ENCODE measurements at places on chromosomes 5 and 9.
A peak's percentile ranks its signal among the peaks of the same experiment; 100 is the strongest.

- DNase-seq: no peak
Measured at GRCh38 chr9:130874783-130875182, 21.8 kb downstream of the QRFP start.

DNA sequence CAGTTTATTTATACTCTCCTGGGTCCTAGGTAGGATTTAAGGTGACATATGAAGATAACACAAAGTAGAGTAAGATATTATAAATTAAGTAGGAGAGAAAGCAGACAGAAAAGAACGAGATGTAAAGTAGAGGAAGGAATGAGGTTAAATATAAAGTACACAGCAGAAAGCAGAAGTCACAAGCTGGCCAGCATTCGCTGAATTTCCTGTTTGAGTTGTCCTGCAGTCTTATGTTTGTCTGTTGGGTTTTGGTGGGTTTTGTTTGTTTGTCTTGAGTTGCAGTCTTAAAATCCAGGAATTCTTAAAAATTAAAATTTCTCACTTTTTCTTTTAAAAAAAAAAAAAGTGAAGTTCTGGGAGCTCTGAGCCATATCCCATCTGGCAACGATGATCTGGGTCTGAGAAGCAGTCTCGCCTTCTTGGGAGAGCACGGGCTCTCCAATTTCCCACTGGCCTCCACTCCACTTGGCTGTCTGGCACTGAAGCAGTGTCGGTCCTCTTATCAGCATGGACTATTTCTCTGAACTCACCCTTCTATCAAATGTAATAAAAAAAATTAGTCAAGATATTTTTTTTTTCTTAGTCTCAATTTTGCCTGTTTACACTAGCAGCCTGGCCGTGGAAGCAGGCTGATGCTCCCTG lies 2.0 kb downstream of the S100Z start:
- no peak for DNase-seq

- DNase-seq: no peak
Measured at GRCh38 chr9:27090711-27091110, 18.3 kb upstream of the TEK start.

GRCh38 chr9:87498811-87499360 lies 1.2 kb downstream of the DAPK1 start:
- DNase-seq: no peak

- peak; percentile 5 for DNase-seq
Measured at GRCh38 chr9:26947736-26948135, 694 bp upstream of the PLAA start.

DNA sequence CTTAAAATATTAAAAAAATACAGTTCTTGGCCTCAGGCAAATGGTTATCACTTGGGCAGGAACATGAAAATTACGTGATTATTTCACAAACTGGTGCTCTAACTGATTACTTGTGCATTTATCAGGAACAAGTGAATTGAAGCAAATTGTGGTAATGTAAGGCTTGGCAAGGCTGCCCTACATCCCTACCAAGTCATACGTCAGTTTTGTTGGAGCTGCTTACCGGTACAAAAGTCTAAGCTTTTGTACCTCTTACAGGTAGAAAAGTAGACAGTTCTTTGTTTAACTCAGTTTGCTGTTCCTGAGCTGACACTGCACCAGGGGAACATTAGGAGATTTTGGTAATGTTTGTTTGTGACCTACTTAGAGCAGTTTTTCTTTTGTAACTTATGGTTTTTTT lies 2.2 kb downstream of the G3BP1 start:
- DNase-seq: no peak

GRCh38 chr9:38086496-38086895 lies 17.5 kb upstream of the SHB start:
- no peak for DNase-seq

GRCh38 chr9:87662808-87663528 lies 63.0 kb upstream of the CTSL start:
- no peak for DNase-seq

GRCh38 chr9:100605405-100605804 lies 27.5 kb downstream of the CAVIN4 start:
- no peak for DNase-seq

GRCh38 chr5:158812408-158812807 lies 287.3 kb downstream of the EBF1 start:
- DNase-seq: peak; percentile 2

DNA sequence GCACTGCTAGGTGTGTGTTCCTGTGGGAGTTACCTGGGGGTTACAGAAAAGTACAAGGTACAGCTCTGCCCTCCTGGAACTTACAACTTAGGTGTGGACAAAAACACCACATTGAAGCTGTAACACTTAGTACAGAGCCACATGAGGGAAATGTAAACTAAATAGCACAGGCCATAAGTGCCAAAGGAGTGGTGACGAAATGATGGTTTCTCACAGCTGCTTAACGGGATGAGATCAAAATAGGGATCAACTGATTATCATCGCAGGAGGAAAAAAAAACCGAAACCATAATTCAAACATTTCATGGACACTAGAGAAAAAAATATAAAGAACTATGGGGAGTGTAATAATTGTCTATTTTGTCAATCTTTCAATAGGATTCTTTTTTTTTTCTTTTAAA lies 5.9 kb downstream of the LIX1 start:
- no peak for DNase-seq

- DNase-seq: no peak
Measured at GRCh38 chr9:85007748-85008147, 338.2 kb downstream of the NTRK2 start.

- DNase-seq: no peak
Measured at GRCh38 chr5:140110646-140110957, 3.3 kb upstream of the PURA start.

GRCh38 chr9:130446101-130446861 lies 1.5 kb downstream of the ASS1 start:
- no peak for DNase-seq

GRCh38 chr9:120184266-120184665 lies 395.7 kb downstream of the CDK5RAP2 start:
- DNase-seq: no peak

- no peak for DNase-seq
Measured at GRCh38 chr5:60586307-60586901, 113.6 kb downstream of the DEPDC1B start.

DNA sequence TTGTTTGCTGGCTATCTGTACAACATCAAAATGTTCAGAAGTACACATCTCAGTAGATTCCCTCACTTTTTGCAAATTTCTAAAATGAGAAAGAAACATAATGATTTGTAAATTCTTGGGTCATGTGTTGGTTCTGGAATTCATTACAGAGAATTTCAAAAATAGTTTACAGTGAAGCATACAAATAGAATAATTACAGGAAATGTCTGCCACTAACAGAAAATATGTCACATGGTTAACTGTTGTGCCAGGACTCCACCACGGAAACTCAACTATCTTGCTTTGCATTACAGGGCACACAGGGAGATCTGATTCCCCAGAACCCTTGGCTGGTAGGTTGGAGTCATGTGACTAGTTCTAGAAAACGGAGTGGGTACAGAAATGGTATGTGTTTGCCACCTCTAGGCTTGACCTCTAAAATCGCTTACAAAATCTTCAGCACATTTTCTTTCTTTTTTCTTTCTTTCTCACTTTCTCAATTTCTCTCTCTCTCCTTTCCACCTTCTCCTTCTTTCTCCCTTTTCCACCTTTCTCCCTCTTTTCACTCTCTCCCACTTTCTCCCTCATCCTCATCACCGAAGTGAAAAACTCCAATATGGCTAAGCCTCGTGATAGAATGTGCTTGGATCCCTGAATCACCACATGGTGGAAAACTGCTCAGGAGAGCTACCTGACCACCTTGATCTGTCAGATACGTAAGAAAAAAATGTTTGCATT lies 32.4 kb downstream of the RASEF start:
- DNase-seq: no peak

- DNase-seq: no peak
Measured at GRCh38 chr5:53613061-53613460, 52.6 kb downstream of the NDUFS4 start.

All from activated T-helper 1 cell treated with anti-CD3 and anti-CD28 coated beads, Interleukin-2, amount 50 U/mL, for 16 hours (primary cell).